ENCODE measurements at places on chromosomes 7 and 10. TPM values are rescaled to one million over a fixed set of nuclear protein-coding genes. Genes with fewer than 3 reads are reported as not detected.

- no peak for DNase-seq
Measured at GRCh38 chr10:27104919-27105318, 4.6 kb upstream of the ANKRD26 start.

DNA sequence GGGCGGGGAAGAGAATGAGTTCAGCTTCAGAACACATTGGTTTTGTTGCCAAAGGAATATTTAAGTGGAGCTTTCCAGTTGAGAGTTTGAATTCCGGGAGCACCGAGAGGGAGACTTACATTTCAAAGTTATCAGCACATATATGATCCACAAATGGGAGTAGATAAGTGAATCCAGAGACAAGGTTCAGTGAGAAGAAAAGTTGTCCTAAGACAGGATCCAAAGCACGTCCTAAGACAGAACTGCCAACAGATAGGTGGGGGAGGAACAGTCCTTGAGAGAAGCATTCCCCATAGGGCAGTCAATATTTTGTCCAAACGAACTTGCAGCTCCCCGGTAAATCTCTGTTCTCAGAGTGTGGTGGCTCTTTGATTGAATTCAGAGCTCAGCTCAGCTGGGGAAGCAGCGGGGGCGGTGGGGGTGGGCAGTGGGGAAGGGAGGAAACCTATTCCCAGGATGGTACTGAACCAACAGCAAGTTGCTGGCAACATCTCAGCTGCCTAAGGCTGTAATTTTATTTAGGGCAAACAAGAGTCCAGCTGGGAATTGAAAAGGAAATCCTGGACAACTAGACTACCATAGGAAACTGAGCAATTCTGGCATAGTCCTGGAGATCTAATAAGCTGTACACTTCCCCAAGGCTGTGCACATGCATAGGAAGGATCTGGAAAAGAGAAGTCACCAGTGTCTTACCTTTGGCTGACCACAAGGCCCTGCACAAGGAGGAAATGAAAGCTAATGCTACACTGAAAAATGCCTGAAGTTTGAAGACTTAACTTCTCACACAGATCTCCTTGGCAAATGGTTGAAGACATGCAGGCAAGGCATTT lies 94.2 kb upstream of the CXCL12 start:
- DNase-seq = no peak

DNA sequence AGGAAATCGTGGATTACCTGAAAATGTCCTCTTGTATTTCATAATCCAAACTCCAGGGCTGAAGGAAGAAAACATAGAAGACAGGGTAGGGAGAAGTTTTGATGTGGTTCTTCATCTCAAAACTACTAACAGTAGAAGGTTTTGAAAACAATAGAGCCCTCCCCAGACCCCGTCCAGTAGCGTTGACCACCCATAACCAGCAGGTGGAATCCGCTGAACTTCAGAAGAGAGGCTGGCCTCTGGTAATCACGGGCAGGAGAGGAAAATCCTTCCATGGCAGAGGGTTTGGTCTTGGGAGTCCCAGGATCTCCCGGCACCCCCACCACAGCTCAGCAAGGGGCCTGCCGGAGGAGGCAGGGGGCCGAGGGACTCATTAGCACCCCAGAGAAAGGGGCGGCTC lies 333.4 kb upstream of the RNF32 start:
- no peak for DNase-seq

GRCh38 chr10:43220657-43221418 lies 46.0 kb downstream of the RASGEF1A start:
- DNase-seq = no peak

DNA sequence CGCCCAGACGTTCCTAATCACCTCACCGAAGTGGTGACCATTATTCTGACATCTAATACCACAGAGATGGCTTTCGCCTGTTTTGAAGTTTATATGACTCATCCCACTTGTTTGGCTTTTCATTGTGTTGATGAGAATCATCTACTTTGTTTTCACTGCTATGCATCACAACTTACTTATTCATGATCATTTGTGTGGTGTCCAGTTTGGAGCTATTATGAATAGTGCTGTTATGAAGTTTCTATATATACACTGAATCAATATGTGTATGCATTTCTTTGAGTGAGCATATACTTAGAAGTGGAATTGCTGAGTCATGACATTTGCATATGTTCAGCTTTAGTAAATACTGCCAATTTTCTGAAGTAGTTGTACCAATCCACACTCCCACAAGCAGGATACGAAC lies 38.6 kb upstream of the TNKS2 start:
- DNase-seq = peak; percentile 38

GRCh38 chr7:131681961-131682360 lies 125.5 kb upstream of the PODXL start:
- DNase-seq = no peak

Gene LRRC61
- total RNA-seq = 86.5 TPM

GRCh38 chr7:8089036-8089780 lies 120.6 kb downstream of the GLCCI1 start:
- DNase-seq = no peak

Gene HYCC1
- total RNA-seq = 41.3 TPM

Gene SPDYE1
- not detected for total RNA-seq

- DNase-seq = peak; percentile 72
Measured at GRCh38 chr10:132447446-132448247, 50.6 kb downstream of the PWWP2B start.

Gene KIAA1217
- total RNA-seq = 6.9 TPM

DNA sequence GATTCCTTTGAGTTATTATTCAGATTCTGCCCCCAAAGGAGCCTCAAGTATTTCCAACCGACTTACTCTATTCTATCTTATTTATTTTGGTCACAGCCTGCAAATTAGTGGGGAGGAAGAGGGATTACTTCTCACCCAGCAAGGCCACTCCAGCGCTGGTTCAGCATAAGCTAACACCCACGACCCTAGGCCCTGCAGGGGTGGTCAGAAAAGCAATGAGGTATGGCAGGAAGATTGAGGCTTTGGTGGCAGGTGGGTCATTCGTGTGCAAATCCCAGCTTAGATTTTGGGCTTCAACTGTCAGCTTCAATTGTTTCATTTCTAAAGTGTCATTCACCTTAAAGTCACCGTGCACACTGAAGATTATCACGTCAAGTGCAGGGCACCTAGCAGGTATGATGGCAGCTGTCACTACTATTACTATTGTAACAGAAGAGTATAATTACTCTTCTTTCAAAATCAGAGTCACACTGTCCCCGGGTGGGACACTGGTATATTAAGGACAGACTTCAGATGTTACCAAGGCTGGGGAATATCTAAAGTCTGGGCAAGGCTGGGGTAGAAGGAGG lies 48.8 kb upstream of the OPTN start:
- no peak for DNase-seq

GRCh38 chr10:124627866-124628675 lies 116.1 kb downstream of the FAM53B start:
- DNase-seq = no peak

GRCh38 chr7:130493275-130493873 lies 1.5 kb downstream of the MEST start:
- DNase-seq = no peak

Gene GLI3
- 0.35 TPM for total RNA-seq

- DNase-seq = no peak
Measured at GRCh38 chr10:74150204-74150989, at the start of gene AP3M1. Gene AP3M1 (minus strand): TSS chr10:74150828. CDS start chr10:74138379, 12,449 bp downstream.

- no peak for DNase-seq
Measured at GRCh38 chr10:92432596-92432995, 141.3 kb downstream of the IDE start.

Gene LRGUK
- total RNA-seq = 0.94 TPM

Gene DGKB
- not detected for total RNA-seq

- no peak for DNase-seq
Measured at GRCh38 chr10:49176310-49177268, 11.6 kb downstream of the TMEM273 start.

- DNase-seq = no peak
Measured at GRCh38 chr10:119705434-119705831, 20.4 kb upstream of the INPP5F start.

All from renal cortical epithelial cell (primary cell).